ENCODE measurements at places on chromosomes 7 and 10.
A peak's percentile ranks its signal among the peaks of the same experiment; 100 is the strongest.

DNA sequence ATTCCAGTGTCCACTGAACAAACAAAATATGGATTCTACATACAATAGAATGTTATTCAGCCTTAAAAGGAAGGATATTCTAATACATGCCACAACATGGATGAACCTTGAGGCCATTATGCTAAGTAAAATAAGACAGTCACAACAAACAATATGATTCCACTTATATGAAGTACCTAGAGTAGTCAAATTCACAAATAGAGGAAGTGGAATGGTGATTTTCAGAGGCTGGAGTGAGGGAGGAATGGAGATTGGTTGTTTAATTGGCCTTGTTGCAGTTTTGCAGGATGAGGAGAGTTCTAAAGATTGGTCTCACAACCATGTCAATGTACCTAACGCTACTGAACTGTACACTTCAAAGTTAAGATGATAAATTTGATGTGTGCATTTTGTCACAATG lies 119.6 kb downstream of the CHN2 start:
- no peak for DNase-seq

GRCh38 chr10:77673101-77673500 lies 35.5 kb upstream of the KCNMA1 start:
- DNase-seq, result no peak

DNA sequence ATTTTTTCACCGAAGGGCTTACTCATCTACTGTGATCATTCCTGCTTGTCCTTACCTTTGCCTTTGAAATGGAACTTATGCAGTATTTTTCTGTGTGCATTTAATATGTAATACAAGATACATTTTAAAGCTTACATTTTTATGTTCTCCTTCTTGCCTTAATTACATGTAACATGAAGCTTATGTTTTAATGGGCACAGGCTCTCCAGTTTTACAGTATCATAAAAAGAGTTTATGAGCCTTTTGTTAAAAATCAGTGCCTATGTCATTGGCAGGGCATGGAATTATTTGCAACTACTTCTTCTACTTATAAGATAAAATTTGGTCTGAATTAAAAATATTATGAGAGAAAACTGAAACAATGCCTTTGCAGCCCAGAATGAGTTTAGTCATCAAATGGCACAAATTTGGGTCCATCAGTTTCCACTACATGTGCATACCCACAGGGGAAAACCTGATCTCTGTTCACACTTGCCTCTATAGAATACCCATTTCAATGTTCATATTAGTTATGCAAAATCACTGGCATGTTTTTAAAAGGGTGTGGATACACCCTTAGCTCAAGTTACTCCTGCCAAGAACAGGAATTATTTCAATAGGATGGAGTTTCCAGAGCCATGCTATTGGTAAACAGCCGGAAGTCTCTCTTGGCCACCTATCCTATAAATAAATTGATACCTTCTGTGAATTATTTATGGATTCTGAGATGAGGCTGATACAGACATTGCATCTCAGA lies 27.9 kb upstream of the WNT16 start:
- no peak for DNase-seq

- no peak for DNase-seq
Measured at GRCh38 chr10:110327262-110327914, 22.7 kb upstream of the SMNDC1 start.

- DNase-seq, result no peak
Measured at GRCh38 chr7:69436946-69437345, 161.3 kb upstream of the AUTS2 start.

DNA sequence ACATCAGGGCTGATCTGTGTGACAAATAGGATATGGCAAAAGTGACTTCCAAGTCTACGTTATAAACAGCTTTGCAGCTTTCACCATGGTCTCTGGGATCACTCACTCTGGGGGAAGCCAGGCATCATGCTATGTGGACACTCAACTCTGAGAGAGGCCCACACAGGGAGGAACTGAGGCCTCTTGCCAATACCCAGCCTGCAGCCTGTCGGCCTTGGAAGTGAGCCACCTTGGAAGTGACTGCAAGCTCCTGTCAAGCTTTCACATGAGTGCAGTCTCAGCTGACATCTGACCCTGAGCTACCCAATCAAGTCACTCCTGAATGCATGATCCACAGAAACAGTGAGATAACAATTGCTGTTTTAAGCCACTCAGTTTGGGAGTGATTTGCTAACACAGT lies 56.5 kb downstream of the MMRN2 start:
- no peak for DNase-seq

DNA sequence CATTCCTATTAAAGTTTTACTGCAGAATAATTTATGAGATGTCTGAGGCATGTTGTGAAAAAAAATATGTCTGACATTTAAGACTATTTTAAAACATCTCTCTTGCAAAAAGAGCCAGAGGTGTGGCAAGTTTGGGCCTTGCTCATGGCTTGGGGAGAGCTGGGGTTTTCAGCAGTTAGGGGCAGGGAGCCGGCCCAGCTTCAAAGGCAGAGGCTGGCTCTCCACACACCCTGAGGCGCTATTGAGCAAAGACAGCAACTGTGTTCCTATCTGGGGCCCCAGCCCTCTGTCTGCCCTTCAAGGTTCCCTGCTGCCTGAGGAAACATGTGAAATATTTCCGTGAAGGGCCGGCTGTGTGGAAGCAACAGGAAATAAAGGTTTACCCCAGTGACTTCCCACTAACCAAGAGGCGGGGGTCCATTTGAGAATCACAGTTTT lies 94.0 kb downstream of the SORBS1 start:
- peak; percentile 65 for DNase-seq

DNA sequence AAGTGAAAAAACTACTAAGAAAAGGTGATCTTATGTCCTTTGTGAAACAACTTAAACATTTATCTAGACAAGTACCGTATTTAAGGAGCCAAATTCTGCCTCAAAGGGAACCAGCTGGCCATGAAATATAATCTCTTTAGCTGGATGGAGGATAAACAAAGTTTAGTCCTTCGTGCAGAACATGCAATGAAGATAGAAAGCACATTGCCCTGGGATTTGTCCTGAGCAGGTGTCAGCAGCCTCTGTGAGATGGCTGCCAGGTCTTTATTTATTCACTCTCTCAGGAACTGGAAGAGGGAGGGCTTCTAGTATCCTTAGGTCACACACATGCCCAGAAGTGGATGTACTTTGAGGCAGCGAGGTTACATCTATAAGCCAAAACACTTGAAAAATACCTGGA lies 57.4 kb upstream of the CASD1 start:
- no peak for DNase-seq

DNA sequence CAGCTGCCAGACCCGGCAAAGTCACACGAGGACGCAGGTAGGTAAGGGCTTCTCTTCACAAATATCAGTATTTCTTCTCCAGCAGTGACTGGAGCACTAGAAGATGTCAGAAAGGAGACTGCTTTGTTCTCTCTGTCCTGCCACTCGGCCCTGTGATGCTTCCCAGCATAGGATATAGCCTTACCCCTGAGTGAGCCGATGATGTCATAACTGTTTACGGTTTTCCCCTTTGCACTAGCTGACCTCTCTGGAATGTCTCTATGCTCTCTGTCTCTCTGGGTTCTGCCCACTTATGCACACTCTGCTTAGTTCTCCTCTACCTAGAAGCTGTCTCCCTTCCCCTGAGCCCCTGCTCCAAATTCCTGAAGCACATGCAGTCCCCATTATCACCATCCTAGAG lies 167.5 kb upstream of the PODXL start:
- no peak for DNase-seq

DNA sequence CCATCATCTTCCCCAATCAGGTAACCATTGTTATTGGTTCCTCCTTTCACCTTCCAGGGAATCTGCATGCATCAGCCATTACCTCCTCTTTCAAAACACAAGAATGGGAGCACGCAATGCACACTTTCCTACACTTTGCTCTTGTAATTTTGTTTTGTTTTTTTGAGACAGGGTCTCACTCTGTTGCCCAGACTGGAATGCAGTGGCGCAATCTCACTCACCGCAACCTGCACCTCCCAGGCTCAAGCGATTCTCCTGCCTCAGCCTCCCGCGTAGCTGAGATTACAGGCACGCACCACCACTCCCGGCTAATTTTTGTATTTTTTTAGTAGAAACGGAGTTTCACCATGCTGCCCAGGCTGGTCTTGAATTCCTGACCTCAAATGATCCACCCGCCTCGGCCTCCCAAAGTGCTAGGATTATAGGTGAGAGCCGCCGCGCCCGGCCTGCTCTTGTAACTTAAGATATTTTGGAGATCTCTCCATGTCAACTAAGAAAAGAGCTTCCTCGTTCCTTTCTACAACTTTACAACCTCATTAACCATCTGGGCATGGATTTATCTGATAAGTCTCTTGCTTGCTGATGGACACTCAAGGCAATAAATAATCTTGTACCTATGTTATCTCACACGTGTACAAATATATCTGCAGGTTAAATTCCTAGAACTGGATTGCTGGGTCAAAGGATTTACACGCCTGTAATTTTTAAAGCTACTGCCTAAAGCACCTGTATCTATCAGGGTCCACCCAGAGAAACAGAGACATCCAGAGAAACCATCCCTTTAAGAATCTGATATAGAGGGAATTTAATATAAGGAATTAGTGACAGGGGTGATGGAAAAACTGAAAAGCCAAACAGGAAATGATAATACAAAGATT lies 4.2 kb downstream of the CYTH3 start:
- no peak for DNase-seq

GRCh38 chr7:41130086-41130485 lies 572.8 kb downstream of the INHBA start:
- DNase-seq, result no peak

GRCh38 chr7:125568799-125569198 lies 639.2 kb upstream of the POT1 start:
- DNase-seq, result no peak

DNA sequence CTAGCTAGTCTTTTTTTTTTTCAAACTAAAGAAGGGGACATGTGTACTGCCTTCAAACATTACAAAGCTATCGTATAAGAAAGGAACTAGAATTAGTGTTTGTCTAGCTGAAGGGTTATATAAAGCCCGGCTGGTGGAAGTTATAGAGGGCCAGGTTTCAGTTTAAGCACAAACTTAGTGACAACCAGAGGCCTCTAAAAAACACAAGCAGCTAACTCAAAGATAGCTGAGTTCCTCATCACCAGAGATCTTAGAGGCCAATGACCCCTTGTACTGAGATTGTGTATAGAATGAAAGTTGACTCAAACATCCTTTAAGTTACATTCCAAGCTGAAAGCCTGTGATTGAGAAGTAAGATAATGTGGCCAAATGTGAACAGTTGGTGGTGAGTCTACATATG lies 28.1 kb upstream of the SGMS1 start:
- no peak for DNase-seq

DNA sequence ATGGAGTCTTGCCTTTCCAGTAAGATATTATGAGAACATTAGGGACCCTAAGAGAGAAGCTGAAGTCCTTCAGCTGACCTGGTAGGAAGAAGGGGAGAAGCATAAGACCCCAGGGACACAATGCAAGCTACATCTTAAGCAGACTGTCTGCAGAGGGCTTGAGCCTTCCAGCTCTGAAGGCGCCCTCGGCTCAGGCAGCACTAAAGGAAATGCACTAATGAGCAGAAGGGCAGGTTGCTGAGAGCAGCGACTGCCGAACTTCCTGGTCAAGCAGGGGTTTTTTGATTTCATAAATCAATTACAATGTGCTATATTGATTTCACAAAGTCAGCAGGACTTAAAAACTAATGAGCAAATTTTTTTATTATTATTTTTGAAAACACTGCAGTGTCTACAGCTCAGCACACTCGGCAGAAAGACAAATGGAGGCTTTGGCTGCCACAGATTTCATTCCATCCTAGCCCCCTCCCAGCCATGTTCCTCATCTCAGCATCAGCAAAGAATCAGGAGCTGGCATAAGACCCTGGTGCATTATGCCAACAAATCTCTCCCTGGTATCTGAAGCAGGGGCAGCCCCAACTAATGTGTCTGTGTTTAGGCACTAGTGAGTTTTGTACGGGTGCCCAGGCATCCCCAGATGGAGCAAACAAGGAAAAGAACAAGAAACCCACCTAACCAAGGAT lies 57.1 kb downstream of the LRRTM3 start:
- DNase-seq, result no peak

- DNase-seq, result no peak
Measured at GRCh38 chr7:24241206-24241605, 42.8 kb upstream of the NPY start.

DNA sequence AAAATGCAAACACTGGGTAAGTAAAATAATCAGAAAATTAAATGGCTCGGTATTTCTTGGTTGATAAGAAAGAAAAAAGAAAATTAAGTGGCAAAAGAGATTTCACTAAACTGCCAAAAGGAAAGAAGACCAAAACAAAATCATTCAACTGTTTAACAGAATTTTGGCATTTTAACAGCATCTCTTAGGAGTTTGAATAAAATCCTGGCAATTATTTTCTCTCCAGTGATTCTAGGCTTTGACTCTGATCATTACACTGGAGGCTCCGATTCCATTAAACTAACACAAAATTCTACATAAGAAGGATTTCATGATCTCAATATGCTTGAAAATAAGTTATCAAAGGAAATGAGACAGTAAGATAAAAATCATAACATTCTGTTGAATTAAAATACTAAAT lies 62.3 kb downstream of the ARHGAP21 start:
- DNase-seq, result no peak

GRCh38 chr7:6306471-6306870 lies 34.0 kb upstream of the CYTH3 start:
- DNase-seq, result no peak

DNA sequence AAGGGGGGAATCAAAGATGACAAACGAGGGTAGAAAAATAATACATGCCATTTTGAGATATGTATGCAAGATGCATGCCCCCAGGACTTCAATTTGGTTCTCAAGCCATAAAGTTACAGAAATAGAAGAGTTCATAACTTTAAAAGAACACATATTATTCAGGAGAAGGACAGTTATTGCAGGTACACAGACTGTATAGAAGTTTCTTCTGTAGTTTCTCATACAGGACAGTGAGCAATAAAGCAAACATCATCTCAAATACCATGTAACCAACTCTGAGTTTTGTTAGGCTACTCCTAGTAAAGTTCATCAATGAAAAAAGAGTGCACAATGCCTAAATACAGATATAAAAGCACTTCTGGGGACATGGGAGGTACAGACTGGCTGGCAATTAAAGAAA lies 226.6 kb downstream of the RELN start:
- no peak for DNase-seq

DNA sequence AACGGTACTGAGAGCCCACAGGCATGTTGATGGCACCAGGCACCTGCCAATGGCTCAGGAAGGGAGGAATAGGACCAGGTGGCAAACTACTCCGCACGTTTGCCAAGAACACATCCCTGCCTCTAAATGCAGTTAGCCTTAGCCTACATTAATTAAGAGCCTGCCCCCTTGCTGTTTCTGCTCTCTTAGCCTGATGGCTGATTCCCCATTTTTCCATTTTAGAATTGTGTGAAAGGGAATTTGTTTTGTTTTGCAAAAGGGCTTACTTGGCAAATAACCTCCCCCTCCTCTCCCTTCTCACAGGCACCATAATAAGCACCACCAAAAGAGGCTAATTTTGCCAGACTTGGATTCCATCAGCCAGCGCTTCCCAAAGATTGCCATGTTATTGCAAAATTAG lies 1203.2 kb downstream of the SORCS3 start:
- DNase-seq, result no peak
